Stimulated activated CD4-positive, alpha-beta T cell treated with anti-CD3 and anti-CD28 coated beads, Interleukin-1b, Interleukin-23, amount 100 ng/mL, for 1 hour (primary cell): ENCODE measurements at places on chromosomes 1 and 21.

- no peak for DNase-seq
Measured at GRCh38 chr1:59699227-59699847, 115.4 kb upstream of the HOOK1 start.

DNA sequence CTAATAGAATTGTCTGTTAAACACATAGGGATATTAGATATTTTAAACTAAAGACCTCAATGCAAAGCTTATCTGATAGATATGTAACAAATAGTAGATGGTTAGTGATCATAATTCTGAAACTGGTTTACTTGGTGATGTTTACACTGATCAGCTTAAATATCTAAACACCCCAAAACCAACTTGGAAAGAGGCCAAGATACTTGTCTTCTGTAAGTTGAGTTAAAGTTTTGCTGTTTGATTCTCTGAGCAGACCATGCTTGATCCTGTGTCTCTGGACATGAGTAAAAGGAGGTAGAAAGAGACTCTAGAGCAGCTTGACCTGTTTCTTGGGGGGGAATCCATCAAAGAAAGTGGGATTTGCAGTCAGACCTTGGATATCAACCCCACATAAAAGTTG lies 107.5 kb downstream of the NEK7 start:
- no peak for DNase-seq

- DNase-seq: no peak
Measured at GRCh38 chr1:3084726-3085125, 15.7 kb downstream of the PRDM16 start.

DNA sequence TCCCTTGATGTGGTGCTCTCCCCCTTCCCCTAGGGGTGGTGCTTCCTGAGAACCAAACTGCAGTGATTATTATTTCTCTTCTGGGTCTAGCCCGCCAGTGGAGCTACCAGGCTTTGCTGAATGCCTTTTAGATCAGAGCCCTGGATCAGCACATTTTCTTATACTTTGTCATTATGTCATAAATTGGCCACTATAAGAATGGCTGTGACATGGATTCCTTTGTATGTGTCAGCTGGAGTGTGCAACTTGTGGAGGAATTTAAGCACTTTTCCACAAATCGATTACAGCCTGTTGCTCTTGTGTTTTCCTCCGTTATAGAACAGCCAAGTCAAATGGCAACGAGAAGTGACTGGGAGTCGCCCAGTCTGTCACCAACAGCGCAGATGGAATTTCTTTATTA lies 273.3 kb downstream of the DUSP10 start:
- no peak for DNase-seq
